ENCODE measurements at places on chromosomes 3 and 15. TPM values are rescaled to one million over a fixed set of nuclear protein-coding genes. Genes with fewer than 3 reads are reported as not detected.

Gene TFRC
- total RNA-seq: 238 TPM

Gene ZCWPW2
- total RNA-seq: not detected

- no peak for DNase-seq
- H3K27me3 ChIP-seq: peaks cover 3% of the 10 kb centered on the region
- no peaks in the 10 kb centered on the region for H3K4me1 ChIP-seq
- no peak overlapping the region for H3K27ac ChIP-seq
Measured at GRCh38 chr3:48367201-48367600, 4.8 kb upstream of the FBXW12 start.

DNA sequence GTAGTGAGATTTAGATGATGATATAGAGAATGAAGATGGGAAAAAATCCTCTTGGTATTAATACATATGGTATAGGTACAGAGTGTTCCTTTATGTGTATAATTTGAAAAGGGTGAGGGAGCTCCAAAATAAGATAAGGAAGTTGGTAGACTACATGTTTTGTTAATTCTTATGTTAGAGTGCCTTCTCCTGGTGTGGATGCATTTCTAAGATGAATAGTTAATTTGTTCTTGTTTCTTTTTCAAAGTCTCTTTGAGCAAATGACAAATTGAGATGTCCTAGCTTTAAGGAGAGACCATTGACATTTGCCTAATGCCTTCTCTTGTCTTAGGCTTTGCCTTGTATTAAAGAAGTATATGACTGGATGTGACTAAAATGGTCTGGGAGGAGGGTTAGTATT is 34.1 kb downstream of the AKAP13 start:
- H3K27me3 ChIP-seq: no peaks in the 10 kb centered on the region
- H3K4me3 ChIP-seq: peak overlapping the region; percentile 9
- peaks cover 76% of the 10 kb centered on the region for H3K4me1 ChIP-seq

GRCh38 chr3:117266806-117267205 is 557.2 kb downstream of the TUSC7 start:
- DNase-seq: no peak
- H3K27ac ChIP-seq: no peak overlapping the region
- H3K36me3 ChIP-seq: no peaks in the 10 kb centered on the region
- no peak overlapping the region for H3K4me3 ChIP-seq

DNA sequence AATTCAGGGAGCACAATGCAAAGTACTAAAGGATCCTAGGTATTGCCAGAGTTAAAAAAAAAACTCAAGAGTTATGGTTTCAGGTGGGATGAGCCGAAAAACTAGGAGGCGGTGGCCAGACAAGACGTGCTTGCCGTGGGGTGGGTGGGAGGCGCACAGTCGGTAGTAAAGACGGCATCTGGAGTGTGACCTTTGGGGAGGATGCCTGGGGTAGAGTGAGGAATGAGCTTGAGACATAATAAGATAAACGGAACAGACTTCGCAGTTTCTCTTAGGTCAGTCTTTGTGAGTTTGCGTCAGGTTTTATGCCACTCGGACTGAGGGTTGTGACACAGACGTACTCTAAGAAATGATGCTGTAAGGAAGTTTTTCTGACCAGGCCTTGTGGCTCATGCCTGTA is 139.6 kb downstream of the LRRK1 start:
- peaks cover 23% of the 10 kb centered on the region for H3K4me1 ChIP-seq
- H3K27me3 ChIP-seq: no peaks in the 10 kb centered on the region
- DNase-seq: no peak
- H3K4me3 ChIP-seq: no peak overlapping the region
- no peak overlapping the region for H3K27ac ChIP-seq

- no peak for DNase-seq
- no peaks in the 10 kb centered on the region for H3K4me1 ChIP-seq
Measured at GRCh38 chr3:30779686-30780287, 114.7 kb downstream of the GADL1 start.

DNA sequence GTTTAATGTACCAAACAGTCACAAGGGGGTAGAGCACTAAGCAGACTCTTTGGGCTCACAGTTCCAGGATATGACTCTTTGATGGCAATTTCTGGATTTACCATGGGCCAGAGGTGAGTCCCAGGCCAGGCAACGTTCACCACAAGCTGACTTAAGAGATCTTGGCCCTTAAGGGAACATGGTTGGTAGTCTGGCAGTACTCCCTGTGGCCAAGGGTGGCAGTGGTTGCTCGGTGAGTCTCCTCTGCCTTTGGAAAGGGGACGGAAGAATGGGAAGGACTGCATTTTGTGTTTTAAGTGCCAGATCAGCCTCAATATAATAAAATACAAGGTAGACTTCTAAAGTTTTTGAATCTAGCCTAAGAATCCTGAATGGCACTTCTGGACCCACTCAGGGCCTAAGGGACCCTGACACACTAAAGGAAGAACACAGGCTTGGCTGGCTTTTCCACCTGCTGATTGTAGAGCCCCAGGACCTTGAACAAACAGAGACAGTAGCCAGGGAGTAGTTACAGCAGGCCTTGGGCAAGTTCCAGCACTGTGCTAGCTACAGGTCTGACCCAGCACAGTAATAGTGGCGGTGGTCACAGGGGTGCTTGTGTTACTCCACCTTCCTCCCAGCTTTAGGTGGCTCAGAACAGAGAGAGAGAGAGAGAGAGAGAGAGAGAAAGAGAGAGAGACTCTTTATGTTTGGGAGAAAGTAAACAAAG is 730.7 kb upstream of the ALCAM start:
- H3K4me3 ChIP-seq: no peak overlapping the region
- H3K36me3 ChIP-seq: no peaks in the 10 kb centered on the region
- no peaks in the 10 kb centered on the region for H3K27me3 ChIP-seq
- DNase-seq: no peak
- peaks cover 3% of the 10 kb centered on the region for H3K4me1 ChIP-seq

- no peaks in the 10 kb centered on the region for H3K27me3 ChIP-seq
Measured at GRCh38 chr3:189967254-189967865, 153.3 kb downstream of the P3H2 start.

Measured in activated B cell treated with CpG ODN at 0.5 μM for 24 hours (primary cell).